ENCODE measurements at places on chromosomes 12 and 14.

- no peak for DNase-seq
Measured at GRCh38 chr12:68119250-68119649, 40.3 kb downstream of the IFNG start.

DNA sequence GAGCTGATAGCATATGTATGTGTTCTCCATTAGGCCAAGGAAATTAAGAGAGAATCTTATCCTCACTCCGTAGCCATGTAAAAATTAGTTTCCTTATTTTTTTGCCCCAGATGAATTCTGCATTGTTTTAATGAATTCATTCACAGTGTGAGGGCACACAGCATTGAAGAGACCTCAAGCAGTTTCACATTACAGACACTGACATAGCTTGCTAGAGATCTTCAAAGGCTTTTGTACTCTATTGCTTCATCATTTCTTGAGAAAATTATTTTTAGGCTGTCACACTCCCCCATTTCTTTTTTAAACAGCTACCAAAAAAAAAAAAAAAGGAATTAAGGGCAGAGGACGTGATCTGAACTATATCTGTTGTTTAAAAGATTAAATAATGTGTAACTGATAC lies 251.1 kb downstream of the BCAT1 start:
- no peak for DNase-seq

GRCh38 chr12:89947437-89948270 lies 239.0 kb upstream of the ATP2B1 start:
- DNase-seq = no peak

DNA sequence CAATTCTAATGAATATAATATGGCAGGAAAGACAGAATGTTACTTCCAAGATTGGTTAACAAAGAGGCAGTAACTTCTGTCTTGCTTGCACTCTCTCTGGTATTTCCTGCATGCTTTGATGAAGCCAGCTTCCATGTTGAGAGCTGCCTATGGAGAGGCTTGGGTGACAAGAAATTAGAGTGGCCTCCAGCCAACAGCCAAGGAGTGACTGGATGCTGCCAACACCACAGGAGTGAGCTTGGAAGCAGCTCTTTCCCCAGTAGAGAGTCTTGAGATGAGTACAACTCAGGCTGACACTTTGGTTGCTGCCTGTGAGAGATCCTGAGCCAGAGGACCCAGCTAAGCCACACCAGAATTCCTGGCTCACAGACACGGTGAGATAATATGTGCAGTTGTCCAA lies 183.1 kb downstream of the RMST start:
- no peak for DNase-seq

- DNase-seq = no peak
Measured at GRCh38 chr14:100822532-100823296, 3.2 kb upstream of the MEG3 start.

GRCh38 chr12:123028475-123028874 lies 48.0 kb downstream of the ARL6IP4 start:
- no peak for DNase-seq

- DNase-seq = no peak
Measured at GRCh38 chr12:468671-469389, 9.1 kb downstream of the B4GALNT3 start.

DNA sequence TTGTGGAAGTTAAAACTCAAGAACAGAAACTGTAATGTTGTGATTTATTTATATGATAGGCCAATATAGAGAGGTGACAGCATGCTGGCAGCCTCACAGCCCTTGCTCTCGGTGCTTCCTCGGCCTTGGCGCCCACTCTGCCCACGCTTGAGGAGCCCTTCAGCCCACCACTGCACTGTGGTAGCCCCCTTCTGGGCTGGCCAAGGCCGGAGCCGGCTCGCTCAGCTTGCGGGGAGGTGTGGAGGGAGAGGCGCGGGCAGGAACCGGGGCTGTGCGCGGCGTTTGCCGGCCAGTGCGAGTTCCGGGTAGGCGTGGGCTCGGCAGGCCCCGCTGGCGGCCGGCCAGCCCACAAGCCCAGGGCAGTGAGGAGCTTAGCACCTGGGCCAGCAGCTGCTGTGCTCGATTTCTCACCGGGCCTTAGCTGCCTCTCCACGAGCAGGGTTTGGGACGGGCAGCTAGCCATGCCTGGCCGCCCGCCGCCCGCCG lies 65.8 kb upstream of the SLC8A3 start:
- DNase-seq = peak; percentile 6

DNA sequence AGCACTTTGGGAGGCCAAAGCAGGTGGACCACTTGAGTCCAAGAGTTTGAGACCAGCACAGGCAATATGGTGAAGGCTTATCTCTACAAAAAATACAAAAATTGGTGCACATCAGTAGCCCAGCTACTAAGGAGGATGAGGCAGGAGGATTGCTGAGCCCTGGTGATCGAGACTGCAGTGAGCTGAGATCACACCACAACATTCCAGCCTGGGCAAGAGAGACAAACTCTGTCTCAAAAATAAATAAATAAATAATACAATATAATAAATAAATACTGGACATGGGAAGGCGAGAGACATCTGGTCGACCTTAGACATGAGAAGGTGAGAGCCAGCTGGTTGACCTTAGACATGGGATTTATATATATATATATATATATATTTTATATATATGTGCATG lies 119.8 kb upstream of the SLC38A4 start:
- no peak for DNase-seq

- DNase-seq = no peak
Measured at GRCh38 chr14:96108061-96108795, 69.1 kb downstream of the C14orf132 start.
